ENCODE measurements at places on chromosomes 12 and 14.

DNA sequence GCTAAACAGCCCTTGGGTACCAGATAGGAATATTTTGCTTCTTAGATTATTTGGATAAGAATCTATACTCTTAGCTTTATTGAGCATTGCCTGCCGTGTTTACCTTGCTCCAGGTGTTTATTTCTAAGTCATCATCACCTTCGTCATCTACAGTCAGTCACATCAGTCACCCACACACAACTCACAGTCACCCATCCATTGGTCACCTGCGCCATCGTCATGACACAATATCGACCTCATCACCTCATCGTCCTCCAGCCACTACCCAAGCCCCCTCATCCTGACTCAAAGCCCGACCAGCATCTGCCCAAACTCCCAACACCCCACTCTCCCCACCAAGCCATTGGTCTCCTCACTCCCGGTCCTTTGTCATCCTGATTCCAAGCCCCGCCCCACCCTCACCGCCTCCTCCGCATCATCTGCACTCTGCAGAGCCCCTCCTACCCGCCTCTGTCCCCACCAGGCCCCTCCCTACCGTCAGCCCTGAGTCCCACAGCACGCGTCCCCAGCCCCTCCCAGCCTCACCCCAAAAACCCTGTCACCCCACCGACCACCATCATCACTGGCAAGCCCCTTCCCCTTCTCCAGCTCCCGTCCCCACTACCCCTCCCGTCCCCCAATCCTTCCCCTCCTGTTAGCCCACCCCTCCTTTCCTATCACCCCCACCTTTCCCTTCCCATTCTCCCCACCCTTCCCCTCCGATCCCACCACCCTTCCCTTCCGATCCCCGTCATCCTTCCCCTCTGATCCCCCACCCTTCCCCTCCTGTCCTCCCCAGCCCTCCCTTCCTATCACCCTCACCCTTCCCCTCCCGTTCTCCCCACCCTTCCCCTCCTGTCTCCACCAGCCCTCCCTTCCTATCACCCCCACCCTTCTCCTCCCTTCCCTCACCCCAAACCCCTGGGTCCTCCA, 9.8 kb downstream of the DLK1 start:
- DNase-seq = no peak

DNA sequence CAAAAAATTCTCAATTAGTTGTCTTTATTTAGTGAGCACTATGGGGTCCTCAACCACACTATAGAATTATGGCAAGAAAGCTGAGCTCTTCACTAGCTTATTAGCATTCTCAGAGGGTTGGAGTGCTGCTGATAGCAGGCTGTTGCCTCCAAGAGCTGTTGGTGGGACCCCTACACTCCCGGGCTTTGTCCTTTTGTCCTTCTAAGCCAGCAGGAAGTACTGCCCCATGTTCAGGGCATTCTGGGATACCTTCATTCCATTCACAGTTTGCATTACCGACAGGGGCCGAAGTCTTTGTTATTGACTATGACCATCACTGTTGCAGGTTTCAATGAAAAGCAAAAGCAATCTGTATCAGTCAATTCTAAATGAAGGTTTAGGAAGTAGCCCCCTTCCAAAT, 89.5 kb upstream of the OTX2 start:
- DNase-seq = no peak

- peak; percentile 65 for DNase-seq
These were observed 27.8 kb downstream of the SMCO2 start for GRCh38 chr12:27474344-27474743.

GRCh38 chr14:44626423-44626822, 119.3 kb upstream of the FSCB start:
- DNase-seq = no peak

GRCh38 chr14:88901189-88901588, 76.7 kb downstream of the TTC8 start:
- DNase-seq = no peak

GRCh38 chr14:70812124-70812818, 3.0 kb upstream of the MAP3K9 start:
- DNase-seq = no peak

GRCh38 chr14:89912667-89913211, 41.8 kb downstream of the EFCAB11 start:
- DNase-seq = peak; percentile 99

- no peak for DNase-seq
These were observed 28.5 kb upstream of the MYBPC1 start for GRCh38 chr12:101566318-101566717.

DNA sequence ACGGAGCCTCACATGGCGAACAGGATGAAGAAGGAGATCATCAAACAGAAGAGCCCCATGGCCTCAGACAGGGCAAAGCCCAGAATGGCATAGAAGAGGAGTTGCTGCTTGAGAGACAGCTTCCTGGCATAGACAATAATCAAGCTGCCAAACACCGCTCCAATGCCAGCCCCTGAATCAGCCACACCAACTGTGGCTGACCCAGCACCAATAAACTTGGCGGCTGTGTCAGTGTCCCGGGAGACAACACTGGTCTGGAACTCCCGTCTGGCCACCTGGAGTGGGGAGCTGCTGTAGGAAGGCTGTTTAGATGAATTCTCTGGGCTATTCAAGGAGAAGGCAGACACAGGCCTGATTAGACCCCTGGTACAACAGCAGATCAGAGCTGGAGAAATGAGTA, 100.1 kb downstream of the HEATR5A start:
- DNase-seq = no peak

DNA sequence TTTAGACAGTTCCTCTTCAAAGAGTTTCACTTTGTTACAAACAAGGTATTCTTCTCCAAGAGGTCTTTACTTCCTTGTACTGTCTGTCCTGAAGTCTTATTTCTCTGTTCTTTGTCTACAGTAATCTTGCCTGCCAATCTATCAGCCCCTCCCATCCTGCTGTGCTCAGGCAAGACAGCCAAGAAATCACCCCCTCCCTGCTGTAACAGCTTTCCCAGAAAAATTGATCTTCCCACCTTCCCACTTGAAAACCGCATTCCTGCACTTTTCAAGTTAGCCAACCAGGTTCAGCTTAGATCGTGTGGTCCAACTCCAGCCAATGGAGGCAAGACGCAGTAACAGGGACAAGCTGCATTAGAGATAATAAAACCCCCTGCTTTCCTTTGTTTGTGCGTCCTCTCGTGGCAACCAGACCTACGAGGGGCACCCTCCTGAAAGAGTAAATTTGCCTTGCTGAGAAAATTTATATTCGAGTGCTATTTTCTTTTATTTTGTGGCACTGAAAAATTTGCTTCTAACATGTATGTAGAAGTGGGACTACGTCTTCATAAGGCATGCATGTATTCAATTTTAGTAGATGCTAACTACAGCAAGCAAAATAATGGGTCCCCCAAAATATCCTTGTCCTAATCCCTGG, 46.5 kb upstream of the ESR2 start:
- DNase-seq = no peak

Measured in amniotic epithelial cell (primary cell).